ENCODE measurements at places on chromosomes 5 and 9. TPM values are rescaled to one million over a fixed set of nuclear protein-coding genes. Genes with fewer than 3 reads are reported as not detected.

GRXCR2 gene
- total RNA-seq: not detected

GRCh38 chr5:165325221-165325620 lies 1819.8 kb downstream of the MAT2B start:
- H3K27ac ChIP-seq: no peak overlapping the region
- H3K4me3 ChIP-seq: no peak overlapping the region
- DNase-seq: no peak
- H3K27me3 ChIP-seq: no peaks in the 10 kb centered on the region
- no peaks in the 10 kb centered on the region for H3K4me1 ChIP-seq

DNA sequence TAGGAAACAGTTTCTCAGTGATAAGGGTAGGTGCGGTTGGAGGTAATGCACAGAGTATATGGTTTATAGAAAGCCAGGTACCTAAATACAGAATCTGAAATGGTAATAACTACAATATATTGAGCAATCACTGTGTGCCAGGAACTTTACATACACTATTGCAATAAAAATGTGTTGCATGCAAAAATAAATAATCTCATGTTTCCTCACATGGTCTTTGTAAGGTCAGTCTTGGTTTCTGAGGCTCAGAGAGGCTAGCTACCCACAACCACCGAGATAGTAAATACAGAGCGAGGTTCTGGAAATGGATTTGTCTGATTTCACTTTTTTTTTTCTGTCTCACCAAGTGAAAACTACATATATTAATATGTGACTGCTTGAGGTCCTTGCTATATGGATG lies 128.9 kb downstream of the CAMK4 start:
- no peaks in the 10 kb centered on the region for H3K4me1 ChIP-seq
- H3K4me3 ChIP-seq: no peak overlapping the region
- no peak for DNase-seq
- H3K36me3 ChIP-seq: no peaks in the 10 kb centered on the region
- H3K27me3 ChIP-seq: no peaks in the 10 kb centered on the region
- no peak overlapping the region for H3K27ac ChIP-seq

IL4 gene
- total RNA-seq: not detected

DNA sequence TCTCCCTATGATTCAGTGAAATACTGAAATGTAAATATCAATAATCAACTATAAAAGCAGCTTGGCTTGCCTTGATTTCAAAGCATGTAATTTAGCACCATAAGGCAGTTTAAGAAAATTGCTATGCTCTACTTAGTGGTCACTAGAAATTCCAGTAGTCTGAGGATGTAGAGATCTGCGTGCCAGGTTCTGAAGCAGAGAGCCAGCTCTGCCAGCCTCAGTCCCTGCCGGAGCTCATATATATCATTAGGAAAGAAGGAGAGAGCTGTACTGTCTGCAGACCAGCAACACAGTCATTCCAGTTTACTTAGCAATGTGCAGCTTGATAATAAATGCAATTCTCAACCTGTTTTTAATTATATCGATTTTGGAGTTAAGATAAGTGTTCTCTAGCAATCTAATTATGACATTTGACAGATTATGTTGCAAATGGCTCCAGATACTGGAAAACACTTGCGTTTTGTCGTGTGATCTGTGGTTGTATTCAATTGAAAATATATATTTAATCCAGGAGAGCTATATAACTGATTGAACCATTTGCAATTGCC lies 540.5 kb downstream of the CTNND2 start:
- DNase-seq: no peak
- no peaks in the 10 kb centered on the region for H3K36me3 ChIP-seq
- H3K4me1 ChIP-seq: no peaks in the 10 kb centered on the region
- H3K4me3 ChIP-seq: no peak overlapping the region
